ENCODE measurements at places on chromosomes 3 and 15. TPM values are rescaled to one million over a fixed set of nuclear protein-coding genes. Genes with fewer than 3 reads are reported as not detected.

The HTR3E gene
- not detected for total RNA-seq

The UROC1 gene
- total RNA-seq = not detected

The IL17RD gene
- total RNA-seq = 7.7 TPM

The KNG1 gene
- total RNA-seq = not detected

The RNU5B-1 gene
- total RNA-seq = not detected

The TMEM40 gene
- 35.4 TPM for total RNA-seq

The SCN11A gene
- total RNA-seq = under 0.01 TPM

The MUSTN1 gene
- total RNA-seq = not detected

The NR2E3 gene
- total RNA-seq = 0.14 TPM

The CD96 gene
- not detected for total RNA-seq

The CDC25A gene
- 8.2 TPM for total RNA-seq

The LRTM1 gene
- not detected for total RNA-seq

The APOD gene
- total RNA-seq = 0.34 TPM

The GOLGA8J gene
- not detected for total RNA-seq

The JMJD7 gene
- 17.8 TPM for total RNA-seq

The GABRB3 gene
- 0.34 TPM for total RNA-seq

The PPP2R3A gene
- 12.0 TPM for total RNA-seq

The SLC15A2 gene
- total RNA-seq = 2.4 TPM

The GOLGA6B gene
- not detected for total RNA-seq

The LAMB2 gene
- 834 TPM for total RNA-seq

The PARP3 gene
- 3.1 TPM for total RNA-seq

The ZIC4 gene
- not detected for total RNA-seq

The RPL39L gene
- 21.2 TPM for total RNA-seq

The ROPN1 gene
- total RNA-seq = not detected
